ENCODE measurements at places on chromosomes 7 and 10.

DNA sequence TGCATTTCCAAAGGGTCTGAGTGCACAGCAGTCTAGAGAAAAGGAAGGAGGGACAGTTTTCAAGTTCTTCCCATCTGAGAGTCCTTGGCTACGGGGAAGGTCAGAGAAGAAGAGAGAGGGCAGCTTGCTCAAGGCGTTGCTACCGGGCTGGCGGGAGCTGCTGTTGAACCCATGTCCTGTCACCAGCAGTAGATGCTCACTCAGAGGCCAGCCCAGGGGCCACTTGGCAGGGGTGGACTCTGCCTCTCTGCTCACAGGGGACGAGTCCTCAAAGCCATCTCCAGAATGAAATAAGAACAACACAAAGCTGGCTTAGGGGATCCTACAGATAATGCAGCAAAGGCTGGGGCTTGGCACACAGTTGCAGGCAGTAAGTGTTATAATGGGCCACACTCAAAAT is 231.5 kb downstream of the TNS3 start:
- no peak for DNase-seq

GRCh38 chr10:98100476-98100875 is 34.0 kb upstream of the R3HCC1L start:
- DNase-seq = no peak

DNA sequence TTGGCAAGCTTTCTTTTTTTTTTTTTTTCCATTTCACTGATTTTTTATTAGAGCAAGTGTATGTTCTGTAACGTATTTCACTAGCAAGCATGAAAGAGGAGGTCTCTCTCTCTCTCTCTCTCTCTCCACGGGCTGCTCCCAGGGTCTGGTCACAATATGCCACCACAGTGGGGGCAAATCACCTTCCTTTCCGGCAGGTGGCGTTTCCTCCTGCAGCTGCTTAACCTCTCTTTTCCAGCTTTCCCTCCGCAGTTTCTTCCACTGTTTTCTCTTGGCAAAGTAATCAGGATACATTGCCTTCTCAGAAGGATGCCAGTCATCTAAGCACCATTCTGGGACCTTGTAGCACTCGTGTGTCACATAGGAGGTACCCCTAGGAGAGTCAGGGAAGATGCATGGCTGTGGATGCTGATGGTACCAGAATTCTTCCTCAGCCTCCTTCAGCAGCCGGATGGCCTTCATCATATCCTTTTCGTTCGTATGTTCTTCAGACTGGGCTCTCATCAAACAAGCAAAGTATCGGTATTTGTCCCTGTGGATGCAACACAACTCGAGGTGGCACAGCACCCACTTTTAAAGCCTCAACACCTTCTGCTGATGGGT is 197.3 kb upstream of the PODXL start:
- no peak for DNase-seq

GRCh38 chr10:58993480-58994221 is 182.8 kb upstream of the PHYHIPL start:
- no peak for DNase-seq

GRCh38 chr10:89269433-89270152 is 18.0 kb upstream of the LIPA start:
- no peak for DNase-seq

GRCh38 chr10:25068152-25069058 is 52.0 kb downstream of the THNSL1 start:
- DNase-seq = no peak

DNA sequence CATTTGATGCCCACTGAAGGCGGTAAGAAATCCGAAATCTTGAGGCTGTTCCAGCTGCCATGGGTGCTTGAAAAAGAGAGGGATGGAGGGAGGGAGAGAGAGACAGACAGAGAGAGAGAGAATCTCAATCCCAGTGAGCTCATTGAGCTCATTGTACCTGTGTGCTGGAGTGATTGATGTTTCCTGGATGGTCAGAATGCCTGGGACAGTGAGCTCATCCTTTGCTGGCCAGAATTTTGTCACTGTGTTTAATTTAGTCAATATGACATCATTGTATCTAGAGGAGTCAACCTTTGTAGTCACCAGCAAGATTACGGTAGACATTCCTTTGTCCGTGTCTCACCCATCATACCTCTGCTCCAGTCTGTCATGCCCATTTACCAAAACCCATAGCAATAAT is 625.4 kb upstream of the POM121L12 start:
- DNase-seq = no peak

DNA sequence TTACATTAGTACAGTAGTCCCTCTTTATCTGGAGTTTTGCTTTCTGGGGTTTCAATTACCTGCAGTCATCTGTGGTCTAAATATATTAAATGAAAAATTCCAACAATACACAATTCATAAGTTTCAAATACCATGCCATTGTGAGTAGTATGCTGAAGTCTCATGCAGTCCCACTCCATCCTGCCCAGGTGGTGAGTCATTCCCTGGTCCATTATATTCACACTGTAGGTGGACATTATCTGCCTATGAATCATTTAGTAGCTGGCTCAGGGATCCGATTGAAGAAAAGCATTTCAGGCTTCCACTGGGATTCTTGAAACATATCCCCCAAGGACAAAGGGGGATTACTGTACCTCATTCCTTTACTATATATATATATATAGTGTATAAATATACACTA is 298.2 kb upstream of the GALNT17 start:
- no peak for DNase-seq

GRCh38 chr7:154917808-154918160 is 85.1 kb downstream of the PAXIP1 start:
- DNase-seq = no peak

- DNase-seq = no peak
Observed at GRCh38 chr10:131702531-131703356, 198.1 kb upstream of the PPP2R2D start.

GRCh38 chr7:27187475-27188385 is 2.7 kb upstream of the HOXA11 start:
- DNase-seq = no peak

- no peak for DNase-seq
Observed at GRCh38 chr7:87517136-87517815, 41.8 kb upstream of the ABCB4 start.

DNA sequence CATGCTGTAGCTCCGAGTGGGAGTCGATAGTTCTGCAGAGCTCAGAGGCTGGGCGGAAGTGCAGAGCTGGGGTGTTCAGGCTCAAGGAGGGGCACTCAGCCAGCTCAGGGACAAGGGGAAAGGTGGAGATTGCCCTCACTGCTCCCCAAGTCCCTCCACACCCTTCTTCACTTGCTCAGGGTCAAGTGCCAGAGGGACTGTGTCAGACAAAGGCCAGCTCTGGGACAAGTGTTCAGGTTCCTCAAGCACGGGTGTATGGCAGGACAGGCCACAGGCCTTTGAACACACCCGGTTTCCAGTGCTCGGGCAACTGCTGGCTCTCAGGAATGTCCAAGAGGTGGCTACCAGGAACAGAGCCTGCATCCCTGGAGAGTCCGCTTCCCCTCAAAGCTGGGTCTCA is 293.0 kb upstream of the PODXL start:
- DNase-seq = no peak

GRCh38 chr7:20698469-20698868 is 83.0 kb downstream of the ABCB5 start:
- DNase-seq = no peak

GRCh38 chr10:13720699-13721098 is 133.9 kb downstream of the PRPF18 start:
- DNase-seq = no peak

DNA sequence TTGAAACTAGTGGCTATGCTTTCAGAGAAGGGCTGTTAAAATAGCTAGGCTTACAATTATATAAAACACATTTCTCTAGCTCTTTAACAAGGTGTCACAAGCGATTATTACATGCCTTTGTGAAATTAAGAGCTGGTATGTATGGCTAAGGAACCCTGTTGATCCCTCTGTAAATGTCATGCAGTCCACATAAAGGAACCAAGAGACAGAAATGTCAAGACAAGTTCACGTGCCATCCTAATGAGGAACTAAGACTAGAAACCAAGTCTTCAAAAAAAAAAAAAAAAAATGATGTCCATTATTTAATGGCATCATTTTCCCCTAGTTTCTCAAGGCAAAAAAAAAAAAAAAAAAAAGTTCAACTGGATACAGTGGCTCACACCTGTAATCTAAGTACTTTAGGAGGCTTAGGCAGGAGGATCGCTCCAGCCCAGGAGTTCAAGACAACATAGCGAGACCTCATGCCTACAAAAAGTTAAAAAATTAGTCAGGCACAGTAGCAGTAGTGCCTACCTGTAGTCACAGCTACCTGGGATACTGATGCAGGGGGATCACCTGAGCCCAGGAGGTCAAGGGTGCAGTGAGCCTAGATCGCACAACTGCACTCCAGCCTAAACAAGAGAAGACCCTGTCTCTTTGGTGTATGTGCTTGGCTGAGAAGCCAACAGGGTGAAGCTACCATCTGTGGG is 63.4 kb downstream of the SRPK2 start:
- no peak for DNase-seq

GRCh38 chr7:26265065-26265464 is 26.6 kb upstream of the SNX10 start:
- no peak for DNase-seq

DNA sequence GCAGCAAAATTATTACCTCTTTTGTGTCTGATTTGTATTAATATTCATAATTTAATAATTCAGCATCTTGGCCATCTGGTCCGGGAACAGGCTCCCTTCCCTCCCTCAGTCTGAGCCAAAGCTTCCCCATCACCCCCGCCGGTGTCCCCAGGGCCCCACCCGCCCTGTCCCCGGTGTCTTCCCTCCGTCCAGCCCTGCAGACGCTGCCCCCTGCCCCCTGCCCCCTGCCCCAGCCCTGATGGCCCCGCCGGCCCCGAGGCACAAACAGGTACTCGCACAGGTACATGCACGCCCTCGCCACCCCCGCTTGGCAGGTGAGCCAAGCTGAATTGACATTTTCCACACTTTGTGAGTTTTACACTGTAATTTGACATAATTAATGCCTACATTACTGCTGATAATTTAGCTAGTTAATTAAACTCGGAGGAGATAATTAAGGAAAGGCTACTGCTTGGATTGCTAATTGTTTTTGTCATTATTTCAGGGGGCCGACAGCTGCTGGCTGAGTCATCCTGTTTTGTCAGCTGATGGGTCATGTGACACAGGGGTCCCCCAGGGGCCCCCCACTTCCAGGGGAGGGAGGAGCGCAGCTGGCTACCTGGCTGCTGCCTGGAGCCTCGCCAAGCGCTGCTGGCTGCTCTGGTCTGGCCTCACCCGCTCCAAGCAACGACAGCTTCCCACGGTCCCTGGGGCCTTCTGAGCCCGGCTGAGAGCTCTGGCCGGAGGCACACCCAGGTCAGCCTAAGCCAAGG is 36.6 kb downstream of the MICALL2 start:
- no peak for DNase-seq

DNA sequence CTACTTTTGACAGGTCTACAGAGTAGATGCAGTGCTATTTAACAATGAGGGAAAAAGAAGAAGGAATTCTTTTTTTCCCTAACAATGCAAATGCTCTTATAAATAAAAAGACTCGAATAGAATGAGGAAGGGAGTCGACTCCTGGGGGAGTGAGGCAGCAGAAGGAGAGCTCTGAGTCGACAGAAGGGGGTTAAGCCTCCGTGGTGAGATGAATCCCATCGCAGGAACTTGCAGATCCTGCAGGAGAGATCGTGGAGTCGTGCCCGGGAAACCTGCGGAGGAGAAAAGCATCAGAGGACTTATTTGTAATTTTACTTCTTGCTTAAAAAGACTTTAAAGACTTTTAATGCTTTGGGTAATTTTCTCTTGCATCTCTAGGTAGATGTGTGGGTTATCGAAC is 17.4 kb downstream of the ITIH2 start:
- DNase-seq = no peak

DNA sequence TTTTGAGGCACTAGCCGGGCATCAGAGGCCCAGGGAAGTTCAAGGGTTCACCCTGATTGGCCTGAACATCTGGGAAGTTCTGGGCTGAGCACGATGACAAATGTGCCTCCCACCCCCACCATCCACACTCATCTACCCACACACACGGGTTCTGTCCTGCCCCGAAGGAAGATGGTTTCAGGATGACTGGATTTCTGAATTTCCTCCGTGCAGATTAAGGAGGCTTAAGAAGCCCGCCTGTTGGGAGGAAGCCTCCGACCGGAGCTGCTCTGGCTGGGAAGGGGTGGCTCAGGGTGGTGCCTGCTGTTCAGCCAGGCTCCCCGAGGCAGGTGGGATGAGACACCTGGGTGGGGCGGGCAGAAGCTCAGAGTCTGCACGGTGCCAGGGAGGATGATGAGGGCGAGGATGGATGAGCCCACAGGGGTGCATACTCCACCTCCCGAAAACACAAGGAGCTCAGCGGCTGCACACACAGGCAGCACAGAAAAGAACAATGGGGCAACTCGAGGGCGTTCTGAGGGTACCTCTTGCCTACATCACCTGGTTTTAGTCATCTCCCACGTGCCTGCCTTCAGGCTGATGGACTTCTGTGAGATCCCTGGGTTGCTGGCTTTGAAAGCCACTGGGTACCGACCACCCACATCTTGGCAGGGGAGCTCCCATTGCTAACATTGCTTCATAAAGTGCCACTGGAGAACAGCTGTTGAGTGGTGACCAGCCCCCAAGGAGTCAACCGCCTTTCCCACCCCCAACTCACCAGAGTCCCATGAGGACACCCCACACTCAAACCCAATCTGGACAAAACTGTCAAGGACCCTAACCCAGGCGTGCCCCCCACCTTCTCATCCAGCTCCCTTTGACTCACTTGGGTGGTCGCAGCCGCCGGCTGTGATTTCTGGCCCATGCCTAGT is 41.2 kb downstream of the CALML3 start:
- DNase-seq = no peak

DNA sequence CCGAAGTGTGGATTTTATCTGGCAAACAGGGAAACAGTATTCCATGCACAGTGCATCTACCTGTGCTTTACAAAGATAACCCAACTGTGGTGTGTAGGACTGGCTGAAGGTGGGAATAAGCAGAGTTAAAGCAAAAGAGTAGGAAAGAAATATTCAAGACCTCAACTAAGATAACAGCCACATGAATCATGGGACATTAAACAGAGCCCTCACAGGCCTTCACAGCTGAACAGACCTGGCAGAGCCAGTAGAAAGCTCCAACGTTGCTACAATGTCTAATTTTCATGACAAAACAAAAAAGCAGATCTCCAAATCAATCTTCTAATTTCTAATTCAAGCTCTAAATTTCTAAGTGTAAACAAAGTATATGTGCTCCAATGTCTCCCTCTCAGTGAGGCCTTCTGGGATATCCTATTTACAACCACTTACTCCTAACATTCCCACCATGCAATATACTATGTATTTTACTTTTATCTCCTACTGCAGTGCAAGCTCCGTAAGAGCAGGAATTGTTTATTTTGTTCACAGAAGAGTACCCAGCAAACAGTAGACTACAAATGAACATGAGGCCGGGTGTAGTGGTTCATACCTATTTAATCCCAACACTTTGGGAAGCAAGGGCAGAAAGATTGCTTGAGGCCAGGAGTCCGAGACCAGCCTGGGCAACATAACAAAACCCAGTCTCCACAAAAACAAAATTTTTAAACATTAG is 63.5 kb downstream of the UBE2H start:
- no peak for DNase-seq

- DNase-seq = no peak
Observed at GRCh38 chr7:20722941-20723340, 63.7 kb downstream of the SP8 start.

- no peak for DNase-seq
Observed at GRCh38 chr7:65820287-65820950, 52.5 kb upstream of the VKORC1L1 start.

- no peak for DNase-seq
Observed at GRCh38 chr7:50655020-50655419, 89.8 kb upstream of the DDC start.
